ENCODE measurements at places on chromosomes 2 and 18.

GRCh38 chr18:57776767-57777166 lies 26.3 kb downstream of the ATP8B1 start:
- DNase-seq, result no peak

DNA sequence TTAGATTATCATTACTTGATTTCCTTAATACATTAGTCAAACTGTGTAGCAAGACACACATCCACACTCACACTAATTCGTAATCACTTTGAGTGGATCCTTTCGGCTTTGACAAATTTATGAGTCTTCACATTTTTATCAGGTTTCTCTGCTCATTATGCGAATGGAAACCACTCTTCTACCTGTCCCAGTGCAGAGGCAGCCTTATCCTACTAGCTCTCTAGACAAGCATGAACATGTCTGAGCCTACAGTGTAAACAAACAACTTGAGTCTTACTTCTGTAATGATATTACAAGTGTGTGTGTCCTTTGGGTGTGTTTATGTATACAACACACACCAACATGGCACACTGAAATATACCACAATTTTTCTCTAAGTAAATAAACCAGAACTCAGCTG lies 361.9 kb upstream of the CHST9 start:
- no peak for DNase-seq

GRCh38 chr2:126787289-126787688 lies 111.4 kb upstream of the TEX51 start:
- DNase-seq, result no peak

GRCh38 chr2:221747289-221747972 lies 175.3 kb upstream of the EPHA4 start:
- no peak for DNase-seq

- DNase-seq, result no peak
Observed at GRCh38 chr2:15797231-15797938, 143.0 kb upstream of the MYCN start.

DNA sequence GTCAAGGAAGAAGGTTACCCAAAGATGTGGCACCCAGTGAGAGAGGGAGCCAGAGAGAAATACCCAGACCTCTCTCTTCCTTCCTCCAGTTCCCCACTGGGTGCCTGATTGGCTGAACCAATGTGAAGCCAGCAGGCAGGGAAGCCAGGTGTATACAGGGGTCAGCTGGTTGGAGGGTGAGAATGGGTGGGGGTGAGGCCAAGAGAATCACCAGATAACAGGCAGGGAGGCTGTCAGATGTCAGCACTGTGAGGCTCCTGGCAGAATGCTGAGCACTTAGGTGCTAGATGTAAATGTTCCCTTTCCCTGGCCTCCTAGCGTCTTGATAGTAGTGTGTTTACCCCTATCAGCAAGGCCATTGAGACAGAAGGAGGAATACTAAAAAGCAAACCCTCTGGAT lies 104.0 kb upstream of the MGAT5 start:
- no peak for DNase-seq

- no peak for DNase-seq
Observed at GRCh38 chr2:99900556-99900955, 241.8 kb downstream of the AFF3 start.

DNA sequence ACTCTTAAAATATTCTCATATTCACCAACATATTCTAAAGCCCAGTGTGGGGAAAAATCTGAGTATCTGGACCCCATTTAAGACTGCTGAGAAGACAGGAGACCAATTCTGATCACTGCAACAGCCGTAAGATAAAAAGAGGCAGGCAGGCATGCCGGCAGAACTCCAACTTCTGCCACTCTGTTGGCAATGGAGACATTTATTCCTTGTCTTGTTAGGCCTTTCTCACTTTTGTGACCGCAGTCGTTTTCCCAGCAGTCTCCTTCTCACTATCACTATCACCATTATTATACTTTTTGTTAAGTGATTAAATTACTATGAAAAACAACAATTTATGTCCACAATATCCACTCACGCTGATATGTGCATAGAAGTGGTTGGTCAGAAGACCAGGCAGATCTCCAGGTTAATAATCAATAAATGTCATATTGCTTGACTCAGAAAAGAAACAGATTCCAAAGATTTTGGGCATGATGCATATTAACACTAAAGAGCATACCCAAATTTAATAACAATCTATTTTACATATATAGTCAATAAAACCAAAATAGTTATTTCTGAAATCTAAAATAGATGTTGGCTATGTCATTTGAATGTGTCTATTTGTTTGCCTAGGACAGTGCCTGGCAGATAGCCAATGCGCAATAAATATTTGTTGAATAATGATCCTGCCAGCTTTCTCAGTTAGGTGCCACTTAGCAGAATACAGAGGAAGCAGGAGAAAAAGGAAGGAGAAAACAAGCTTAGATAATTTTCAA lies 38.2 kb downstream of the SESTD1 start:
- no peak for DNase-seq

DNA sequence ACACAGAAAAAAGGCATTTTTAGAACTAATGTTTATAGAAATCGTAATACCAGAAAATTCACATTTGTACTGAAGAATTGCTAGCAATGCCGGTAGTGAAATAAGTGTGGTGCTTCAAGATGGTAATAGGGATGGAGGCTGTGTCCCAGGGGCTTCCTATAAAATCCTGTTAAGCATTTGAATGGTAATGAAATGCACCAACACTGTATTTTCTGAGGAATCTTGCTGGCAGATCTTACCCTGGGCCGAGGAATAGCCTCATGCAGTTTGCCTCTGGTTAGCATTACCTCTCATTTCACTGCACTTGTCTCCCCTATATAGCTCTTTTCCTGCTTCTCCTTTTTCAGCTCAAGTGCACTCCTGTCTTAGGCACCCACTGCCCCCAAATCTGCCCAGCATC lies 501.6 kb upstream of the NRP2 start:
- DNase-seq, result no peak

DNA sequence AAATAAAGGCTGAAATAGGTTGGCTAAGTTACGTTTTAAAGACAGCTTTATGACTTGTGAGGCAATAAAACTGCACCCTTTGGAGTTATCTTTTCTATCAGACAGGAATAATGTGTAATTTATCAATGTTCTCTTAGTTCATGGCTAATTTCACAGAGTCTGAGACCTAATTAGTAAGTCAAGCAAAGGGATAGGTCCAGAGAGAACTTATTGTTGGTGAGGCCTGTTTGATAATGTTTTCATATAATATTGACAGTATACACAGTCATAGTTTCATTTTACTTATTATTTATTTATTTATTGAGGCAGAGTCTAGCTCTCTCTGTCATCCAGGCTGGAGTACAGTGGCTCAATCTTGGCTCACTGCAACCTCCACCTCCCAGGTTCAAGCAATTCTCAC lies 1.9 kb upstream of the IL36RN start:
- DNase-seq, result no peak

DNA sequence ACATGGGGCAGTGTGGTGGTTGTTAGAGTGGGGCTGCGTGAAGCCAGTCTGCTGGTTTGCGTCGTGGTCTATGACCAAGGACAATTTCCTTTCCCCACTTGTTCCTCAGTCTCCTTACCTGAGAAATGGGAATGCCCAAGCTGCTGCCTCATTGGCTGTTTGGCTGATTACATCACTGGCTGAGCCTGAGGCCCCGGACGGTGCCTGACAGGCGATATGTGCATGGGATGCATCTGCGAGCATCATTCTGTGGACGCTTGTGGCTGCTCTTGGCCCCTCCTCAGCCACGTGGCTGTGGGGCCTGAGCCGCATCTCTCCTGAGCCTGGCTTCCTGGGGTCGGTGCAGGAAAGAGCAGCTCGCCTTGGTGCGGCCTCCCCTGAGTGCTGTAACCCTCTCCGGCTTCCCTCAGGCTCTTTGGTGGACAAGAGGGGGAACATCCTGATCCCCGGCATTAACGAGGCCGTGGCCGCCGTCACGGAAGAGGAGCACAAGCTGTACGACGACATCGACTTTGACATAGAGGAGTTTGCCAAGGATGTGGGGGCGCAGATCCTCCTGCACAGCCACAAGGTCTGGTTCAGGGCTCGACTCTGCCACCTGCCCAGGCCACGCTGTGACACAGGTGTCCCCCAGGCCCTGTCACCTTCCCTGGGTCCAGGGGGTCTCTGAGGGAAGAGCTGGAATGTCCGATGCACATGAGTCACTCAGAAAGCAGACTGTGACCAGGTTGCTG lies 17.2 kb downstream of the CNDP2 start:
- DNase-seq, result no peak

DNA sequence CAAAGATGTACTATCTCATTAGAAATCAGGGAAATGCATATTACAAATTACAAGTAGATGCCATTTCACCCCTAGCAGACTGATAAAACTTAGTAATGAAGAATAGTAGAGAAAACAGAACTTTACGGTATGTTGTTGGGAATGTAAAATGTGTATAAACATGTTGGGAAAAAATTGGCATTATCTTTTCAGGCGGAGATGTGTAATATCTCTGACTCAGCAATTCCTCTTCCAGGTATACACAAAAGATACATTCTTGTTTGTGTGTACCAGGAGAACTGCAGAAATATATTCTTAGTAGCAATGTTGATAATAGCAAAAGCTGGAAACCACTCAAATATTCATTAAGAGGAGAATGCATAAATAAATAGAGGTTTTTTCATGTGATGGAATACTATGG lies 204.5 kb downstream of the LPIN1 start:
- DNase-seq, result no peak

GRCh38 chr2:196153480-196153879 lies 17.9 kb downstream of the STK17B start:
- DNase-seq, result no peak

DNA sequence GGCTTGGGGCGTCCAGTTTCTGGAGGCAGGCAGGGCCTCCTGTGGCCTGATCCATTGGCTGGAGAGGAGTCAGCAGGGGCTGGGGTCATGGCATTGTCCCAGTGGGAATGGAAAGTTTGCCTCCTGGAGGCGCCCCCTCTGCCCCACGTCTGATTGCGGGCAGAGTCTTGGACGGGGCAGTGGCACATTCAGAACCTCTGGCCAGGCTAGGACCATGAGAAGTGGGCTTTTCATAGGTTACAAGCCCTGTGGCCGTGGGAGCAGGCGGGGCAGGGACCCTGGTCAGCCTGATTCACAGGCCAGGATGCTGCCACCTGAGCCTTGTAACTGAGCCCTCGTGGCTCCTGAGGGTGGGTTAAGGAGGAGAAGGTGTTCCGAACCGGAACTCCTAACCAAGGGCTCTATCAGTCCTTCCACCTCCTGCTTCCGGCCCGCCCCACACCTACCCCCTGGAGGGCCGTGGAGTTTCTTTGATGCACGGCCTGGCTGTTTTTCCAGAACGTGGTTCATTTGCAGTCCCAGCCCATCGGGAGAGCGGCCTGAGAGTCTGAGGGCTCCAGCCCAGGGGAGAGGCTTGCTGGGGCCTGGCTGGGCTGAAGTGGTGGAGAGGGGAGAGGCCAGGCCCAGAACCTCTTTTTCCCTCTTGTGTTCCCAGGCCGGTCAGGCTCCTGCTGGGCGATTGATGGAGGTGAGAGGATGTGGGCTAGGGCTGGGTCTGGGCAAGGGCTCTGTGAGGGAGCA lies 43.9 kb upstream of the PLB1 start:
- no peak for DNase-seq

GRCh38 chr2:7419186-7419585 lies 502.0 kb downstream of the RNF144A start:
- DNase-seq, result peak; percentile 7

DNA sequence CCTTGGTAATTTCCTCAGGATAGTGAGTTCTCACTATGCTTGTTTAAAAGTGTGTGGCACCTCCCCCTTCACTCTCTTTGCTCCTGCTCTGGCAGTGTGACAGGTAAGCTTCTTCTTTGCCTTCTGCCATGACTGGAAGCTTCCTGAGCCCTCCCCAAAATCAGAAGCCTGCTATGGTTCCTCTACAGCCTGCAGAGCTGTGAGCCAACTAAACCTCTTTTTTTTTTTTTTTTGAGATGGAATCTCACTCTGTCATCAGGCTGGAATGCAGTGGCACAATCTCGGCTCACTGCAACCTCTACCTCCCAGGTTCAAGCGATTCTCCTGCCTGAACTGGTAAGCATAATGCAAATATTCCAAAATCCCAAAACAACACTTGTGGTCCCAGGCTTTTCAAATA lies 80.0 kb downstream of the SOWAHC start:
- no peak for DNase-seq

GRCh38 chr2:40364151-40364874 lies 87.6 kb downstream of the SLC8A1 start:
- DNase-seq, result no peak

- no peak for DNase-seq
Observed at GRCh38 chr18:27235218-27235870, 50.2 kb upstream of the CHST9 start.

GRCh38 chr2:8534729-8535468 lies 147.0 kb upstream of the ID2 start:
- peak; percentile 96 for DNase-seq

GRCh38 chr2:134944975-134945374 lies 26.4 kb downstream of the CCNT2 start:
- no peak for DNase-seq

DNA sequence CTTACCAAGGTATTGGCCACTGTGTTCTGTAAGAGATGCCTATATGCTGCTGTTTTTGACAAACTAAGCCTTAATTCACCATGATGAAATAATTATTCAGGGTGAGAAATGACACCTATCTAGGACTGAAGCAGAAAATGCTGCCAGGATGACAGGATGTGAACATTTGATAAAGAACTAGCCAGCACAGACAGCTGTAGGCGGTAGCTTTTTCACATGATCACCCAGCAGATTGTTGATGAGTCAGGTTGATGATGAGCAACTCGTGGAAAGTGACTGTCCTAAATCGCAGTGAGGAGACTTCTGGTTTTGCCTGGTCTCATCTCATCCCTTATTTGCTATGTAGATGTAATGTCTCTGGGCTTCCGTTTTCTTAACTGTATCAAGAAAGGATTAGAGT lies 144.1 kb downstream of the PRPF40A start:
- no peak for DNase-seq

GRCh38 chr18:75261430-75262223 lies 51.0 kb downstream of the TSHZ1 start:
- no peak for DNase-seq

DNA sequence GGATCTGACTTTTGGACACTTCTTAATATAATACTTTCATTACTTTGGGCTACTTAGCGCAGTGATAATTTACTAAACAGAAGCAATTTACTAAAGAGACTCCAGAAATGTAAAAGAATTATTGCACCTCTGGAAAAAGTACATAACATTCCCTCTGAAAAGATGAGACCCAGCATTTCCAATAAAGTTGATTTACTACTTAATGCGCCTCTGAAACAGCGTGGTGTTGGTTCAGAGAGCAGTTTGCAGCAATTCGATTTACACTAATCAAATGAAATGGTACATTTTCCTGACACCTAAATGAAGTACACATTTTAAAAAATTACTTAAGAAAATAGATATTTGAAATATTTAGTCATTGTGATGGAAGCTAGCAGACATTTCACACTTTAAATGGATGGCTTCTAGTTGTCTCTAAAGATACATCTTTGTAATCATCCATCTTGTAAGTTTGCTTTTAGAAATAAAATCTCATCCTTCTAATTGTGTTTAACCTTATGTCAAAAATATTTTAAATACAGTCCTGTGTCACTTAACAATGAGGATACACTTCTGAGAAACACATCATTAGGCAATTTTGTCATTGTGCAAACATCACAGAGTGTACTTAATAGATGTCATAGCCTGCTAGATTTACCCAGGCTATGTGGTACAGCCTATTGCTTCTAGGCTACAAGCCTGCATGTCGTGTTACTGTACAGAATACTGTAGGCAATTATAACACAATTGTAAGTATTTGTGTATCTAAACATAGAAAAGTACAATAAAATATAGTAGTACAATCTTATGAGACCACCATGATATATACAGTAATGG lies 284.6 kb upstream of the UBE2E3 start:
- DNase-seq, result no peak

Data from AML-193 (cell line).